ENCODE measurements at places on chromosomes 4 and X.

- no peak for DNase-seq
Observed at GRCh38 chr4:1534095-1534872, 128.0 kb upstream of the NKX1-1 start.

DNA sequence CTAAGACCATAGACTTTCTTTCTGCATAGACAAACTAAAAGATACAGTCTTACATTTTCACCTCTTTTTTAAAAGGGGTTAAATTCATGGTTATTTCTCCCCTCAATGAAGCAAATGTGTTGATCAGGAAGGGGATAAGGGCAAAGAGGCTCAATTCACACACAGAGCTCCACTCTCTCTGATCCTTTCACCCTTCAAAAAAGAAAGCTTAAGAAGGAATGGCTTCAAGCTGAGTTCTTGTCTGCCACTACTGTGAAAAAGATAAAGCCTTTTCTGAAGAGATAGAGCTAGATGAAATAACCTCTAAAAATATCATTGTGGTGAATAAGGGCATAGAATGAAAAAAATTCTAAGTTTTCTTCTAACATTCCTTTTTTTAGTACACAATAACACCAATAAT, 28.3 kb downstream of the SEPSECS start:
- no peak for DNase-seq

DNA sequence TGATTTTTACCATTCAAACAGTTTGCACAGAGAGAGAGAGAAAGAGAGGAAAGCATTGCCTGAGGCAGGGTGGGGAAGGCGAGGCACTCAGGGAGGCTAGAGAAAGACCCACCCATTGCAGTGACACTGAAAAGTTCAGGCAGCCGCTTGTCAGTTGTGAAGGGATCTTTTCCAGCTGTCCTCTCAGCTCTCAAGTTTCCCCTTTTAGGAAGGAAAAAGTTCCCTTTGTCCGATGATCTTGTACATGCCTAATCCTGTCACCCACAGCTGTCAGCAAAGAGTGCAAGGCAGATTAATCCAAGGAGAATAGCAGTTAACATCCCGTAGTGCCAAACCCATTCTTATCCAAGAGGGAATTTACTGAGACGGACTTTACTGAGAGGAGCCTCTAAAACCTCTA, 255.0 kb downstream of the MAGEB5 start:
- DNase-seq: no peak

- no peak for DNase-seq
Observed at GRCh38 chrX:39262641-39263040, 461.4 kb downstream of the MID1IP1 start.

GRCh38 chr4:73211968-73212367, 46.6 kb downstream of the ANKRD17 start:
- no peak for DNase-seq

GRCh38 chrX:3166670-3167455, 125.6 kb downstream of the ARSF start:
- DNase-seq: no peak

DNA sequence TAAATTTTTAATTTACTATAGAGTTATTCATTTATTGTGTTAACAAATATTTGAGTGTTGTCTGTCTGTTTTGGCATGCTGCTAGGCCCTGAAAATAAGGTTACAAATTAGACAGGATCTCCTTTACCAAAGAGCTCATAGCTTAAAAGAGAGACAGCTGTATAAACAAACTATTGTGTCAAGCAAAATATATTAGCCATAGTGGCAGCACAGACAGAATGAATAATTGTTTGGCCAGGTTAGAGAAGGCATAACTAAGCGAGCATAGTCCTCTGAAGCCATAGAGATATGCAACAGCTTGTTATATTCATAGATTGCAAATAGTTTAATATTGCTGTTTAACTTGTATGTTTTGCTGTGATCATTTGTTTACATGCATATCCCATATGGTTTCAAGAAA, 66.7 kb upstream of the NDUFC1 start:
- no peak for DNase-seq

DNA sequence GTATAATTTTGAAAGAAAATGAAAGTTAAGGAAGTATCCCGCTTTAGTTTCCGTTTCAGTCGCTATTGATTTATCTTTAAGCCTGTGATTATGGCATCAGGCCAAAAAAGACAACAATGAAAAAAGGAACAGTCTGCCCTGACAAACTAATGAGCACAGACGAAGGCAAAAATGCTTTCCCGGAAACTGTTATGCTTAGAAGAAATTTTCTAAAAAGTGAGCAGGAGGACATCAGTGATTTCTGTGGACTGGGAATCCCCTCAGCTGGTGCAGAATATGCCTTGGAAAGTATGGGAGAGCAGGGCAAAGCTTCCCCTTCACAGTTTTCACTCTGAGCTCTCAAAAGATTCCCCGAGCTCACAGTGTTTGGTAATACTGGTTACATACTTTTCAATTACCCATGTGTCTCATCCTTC, 5.1 kb upstream of the CXCL10 start:
- DNase-seq: no peak

- no peak for DNase-seq
Observed at GRCh38 chr4:69323284-69323683, 43.0 kb downstream of the UGT2B28 start.

DNA sequence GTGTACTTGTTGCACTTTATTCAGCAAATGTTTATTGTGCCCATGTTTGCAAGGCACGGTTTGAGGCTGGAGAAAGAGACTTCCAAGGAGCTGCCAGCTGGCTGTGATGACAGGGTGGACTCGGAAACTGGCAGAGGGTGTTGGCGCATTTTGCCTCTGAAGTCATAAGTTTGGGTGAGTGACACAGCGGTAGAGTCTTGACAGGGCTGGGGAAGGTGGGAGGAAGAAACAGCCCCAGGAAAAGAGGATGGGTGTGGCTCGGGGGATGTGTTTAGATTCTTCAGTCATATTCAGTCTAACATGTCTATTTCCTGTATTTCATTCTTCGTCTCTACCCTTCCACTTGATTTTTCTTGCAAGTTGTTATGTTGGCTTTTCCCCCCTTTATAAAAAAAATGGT, 77.0 kb upstream of the STOX2 start:
- DNase-seq: no peak

DNA sequence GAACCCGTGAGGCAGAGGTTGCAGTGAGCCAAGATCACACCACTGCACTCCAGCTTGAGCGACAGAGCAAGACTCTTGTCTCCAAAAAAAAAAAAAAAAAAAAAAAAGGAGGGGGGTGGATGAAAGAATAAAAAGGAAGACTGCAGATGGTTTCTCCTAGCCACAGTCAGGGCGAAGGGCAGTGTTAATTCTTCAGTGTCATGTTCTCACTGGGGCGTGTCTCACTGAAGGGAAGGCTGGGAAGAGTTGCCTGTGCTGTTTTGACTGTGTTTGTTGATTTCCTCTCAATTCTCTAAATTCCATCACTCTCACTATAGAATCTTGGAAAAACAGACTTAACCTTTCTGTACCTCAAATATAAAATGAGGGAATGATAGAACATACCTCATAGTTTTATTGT, 71.6 kb upstream of the DHX15 start:
- DNase-seq: no peak

- no peak for DNase-seq
Observed at GRCh38 chrX:131067216-131067615, 9.1 kb downstream of the ARHGAP36 start.

DNA sequence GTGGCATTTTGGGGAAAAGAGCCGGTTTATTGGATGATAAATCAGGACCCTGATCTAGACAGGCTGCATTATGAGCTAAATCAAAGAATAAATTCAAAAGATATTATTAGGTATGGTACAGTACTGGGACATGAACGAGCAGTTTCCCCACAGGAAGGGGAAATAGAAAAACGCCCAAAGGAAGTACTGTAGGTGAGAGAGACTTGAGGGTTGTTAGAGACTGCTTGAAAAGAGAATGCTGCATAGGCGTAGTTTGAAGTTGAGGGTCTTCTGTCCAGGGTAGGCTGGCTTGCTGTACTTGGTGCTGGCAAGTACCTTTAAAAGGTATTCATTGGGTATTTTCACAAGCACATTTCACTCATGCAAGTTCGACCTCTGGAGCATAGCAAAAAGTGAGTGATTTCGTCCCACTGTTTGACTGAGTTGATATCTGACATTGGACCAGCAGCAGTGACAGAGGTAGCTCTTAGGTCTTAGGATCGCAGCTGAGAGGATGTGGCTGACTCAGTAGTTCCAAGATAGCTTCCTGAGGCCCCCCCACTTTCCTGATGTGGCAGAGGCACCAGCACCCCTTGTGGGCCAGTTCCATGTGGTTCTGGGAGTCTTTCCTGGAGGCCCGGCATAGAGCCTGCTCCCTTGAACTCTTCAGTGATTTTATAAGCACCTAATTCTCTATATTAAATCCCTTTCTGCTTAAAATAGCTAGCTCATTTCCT, 64.3 kb downstream of the TMEM131L start:
- peak; percentile 20 for DNase-seq

DNA sequence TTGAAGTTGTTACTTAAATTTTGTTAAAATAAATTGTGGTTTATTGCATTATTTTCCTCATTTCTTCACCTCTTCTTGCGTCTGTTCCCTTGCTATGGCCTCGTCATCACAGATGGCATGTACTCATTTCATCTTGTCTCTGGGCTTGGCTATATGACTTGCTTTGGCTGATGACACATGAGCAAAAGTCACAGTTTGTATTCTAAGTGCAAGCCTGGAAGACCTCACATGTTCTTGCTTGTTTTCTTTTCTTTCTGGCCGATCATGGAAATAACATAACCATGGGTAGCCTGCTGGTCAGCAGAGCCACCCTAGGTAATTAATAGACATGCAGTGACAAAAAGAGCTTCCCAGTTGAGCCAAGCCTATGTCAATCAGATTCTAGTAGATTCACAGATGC, 527.9 kb downstream of the SPRY1 start:
- DNase-seq: no peak

DNA sequence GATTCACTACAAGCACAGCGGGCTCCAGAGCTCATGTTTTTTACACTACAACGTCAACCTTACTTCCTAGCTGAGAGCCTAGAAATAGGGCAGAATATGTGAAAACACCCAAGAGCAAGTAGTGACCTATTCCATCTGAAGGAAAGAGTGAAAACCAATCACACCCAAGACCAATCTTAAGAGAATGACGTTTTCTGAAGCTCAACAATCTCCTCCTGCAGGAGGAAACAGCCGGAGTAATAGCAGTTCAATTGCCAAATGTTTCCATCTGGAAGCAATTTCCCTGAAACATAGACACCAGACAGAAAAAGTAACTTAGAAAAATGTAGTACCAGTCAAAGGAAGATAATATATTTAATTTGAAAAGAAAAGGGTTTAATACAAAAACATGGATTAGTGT, 142.4 kb downstream of the ANXA5 start:
- DNase-seq: no peak

- no peak for DNase-seq
Observed at GRCh38 chr4:40881096-40881495, 131.3 kb downstream of the NSUN7 start.

GRCh38 chrX:16739574-16739973, 20.2 kb downstream of the SYAP1 start:
- DNase-seq: no peak

GRCh38 chr4:8200302-8200975, 1.3 kb downstream of the SH3TC1 start:
- peak; percentile 56 for DNase-seq

DNA sequence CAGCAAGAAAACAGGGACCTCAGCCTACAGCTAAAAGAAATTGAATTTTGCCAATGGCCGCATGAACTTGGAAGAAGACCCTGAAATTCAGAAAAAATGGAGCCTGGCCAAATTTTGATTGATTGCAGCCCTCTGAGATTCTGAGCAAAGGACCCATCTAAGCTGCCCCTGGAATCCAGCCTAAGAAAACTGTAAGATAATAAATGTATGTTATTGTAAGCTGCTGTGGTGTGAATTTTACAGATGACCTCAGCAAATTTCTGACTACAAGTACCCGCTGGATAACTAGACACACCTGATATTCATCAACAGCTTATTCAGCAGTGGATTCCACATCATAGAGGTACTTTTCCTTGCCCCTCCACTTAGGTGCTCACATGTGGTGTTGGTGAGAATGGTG, 119.5 kb upstream of the EPHA5 start:
- no peak for DNase-seq

DNA sequence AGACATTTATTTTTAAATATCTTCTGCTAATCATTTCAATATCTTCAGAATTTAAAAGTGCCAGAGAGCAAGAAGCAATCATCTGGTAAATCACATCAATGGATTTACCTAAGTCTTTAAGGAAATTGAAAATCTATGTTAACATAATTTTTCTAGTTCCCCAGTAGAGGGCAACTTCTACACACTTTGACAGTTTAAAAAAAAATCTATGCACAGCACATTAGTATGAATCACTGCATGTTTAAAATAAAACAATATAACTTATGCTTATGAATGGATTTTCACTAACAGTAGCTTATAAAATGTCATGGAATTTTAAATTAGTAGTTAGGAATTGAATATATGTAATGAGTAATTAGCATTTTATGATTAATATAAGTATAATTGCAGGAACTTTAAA, 126.5 kb downstream of the REELD1 start:
- no peak for DNase-seq

DNA sequence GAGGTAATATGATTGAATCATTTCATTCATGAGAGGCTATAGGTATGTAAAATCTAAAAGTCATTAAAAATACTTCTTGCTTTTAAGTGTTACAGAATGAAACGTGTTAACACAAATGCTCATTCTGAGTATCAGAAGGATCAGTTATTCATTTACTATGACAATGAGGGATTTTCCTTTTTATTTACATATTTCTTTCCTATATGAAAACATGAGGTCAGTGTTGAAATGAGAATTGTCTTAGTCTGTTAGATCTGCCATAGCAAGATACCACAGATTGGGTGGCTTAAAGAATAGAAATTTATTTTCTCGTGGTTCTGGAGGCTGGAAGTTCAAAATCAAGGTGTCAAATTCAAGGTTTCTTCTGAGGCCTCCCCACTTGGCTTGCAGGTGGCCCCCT, 181.2 kb downstream of the ARHGAP10 start:
- DNase-seq: no peak

- no peak for DNase-seq
Observed at GRCh38 chr4:152843481-152844090, 63.8 kb downstream of the ARFIP1 start.

- DNase-seq: no peak
Observed at GRCh38 chr4:65370709-65371108, 299.6 kb downstream of the EPHA5 start.

DNA sequence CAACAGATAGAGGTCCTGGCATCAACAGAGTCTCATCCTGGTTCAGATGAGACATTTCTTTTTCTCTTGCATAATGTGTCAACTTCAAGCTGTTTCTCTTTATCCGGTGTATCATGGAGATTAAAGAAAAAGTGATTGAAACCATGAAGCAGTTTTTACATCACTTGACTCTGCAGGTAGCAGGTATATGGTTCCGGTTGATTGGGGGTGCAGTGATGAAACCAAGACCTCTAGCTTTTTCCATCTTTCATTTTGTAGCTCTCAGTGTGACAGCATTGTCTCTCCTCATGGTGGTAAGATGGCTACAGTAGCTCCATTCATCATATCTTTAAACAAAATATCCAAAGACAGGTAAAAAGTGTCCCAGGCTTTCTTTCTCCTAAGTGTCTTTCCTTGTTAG, 2.4 kb upstream of the HOPX start:
- no peak for DNase-seq

GRCh38 chr4:101858641-101859040, 68.1 kb downstream of the BANK1 start:
- DNase-seq: no peak

Data from activated CD4-positive, alpha-beta T cell treated with anti-CD3 and anti-CD28 coated beads, Interleukin-2, amount 50 U/mL, for 1 hour (primary cell).